Brain pericyte (primary cell): ENCODE measurements at places on chromosomes 4 and X.

DNA sequence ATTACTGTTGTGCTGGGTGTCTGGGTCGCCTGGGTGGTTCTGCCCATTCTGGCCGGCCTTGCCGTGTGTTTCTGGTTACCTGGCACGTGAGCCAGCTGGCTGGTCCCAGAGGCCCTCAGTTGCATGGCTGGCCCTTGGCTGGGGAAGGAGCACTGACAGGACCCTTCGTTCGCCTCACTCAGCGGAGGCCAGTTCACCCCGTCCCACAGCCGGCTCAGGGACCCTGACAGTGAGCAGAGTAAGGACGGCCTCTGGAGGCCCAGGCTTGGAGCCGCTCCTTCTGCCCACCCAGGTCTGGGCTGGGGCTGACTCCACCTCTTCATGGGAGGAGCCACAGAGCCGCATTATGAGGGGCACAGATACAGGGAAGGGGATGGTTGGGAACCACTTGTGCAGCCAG lies 20.3 kb upstream of the HGFAC start:
- no peak for DNase-seq

DNA sequence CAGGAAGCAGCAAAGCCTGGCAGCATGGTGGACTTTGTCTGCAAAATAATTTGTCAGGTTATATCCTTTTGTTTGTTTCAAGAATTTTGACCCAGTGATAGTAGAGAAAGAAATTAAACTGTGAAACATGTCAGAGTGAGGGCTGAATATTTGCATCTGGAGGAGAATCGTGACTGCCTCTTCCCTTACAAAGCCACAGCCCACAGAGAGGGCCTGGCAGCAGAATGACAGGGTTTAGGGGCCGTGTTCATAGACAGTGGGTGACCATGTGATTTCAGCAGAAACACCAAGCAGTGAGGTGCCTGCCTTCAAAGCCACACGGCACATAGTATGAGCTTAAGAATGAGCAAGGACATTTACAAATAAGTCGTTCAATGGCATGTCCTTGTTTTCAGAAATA lies 24.4 kb upstream of the PLAC8 start:
- no peak for DNase-seq

GRCh38 chr4:48297256-48297846 lies 27.7 kb upstream of the TEC start:
- DNase-seq = no peak

- DNase-seq = no peak
Measured at GRCh38 chrX:1734806-1735205, 119.9 kb downstream of the ASMT start.

DNA sequence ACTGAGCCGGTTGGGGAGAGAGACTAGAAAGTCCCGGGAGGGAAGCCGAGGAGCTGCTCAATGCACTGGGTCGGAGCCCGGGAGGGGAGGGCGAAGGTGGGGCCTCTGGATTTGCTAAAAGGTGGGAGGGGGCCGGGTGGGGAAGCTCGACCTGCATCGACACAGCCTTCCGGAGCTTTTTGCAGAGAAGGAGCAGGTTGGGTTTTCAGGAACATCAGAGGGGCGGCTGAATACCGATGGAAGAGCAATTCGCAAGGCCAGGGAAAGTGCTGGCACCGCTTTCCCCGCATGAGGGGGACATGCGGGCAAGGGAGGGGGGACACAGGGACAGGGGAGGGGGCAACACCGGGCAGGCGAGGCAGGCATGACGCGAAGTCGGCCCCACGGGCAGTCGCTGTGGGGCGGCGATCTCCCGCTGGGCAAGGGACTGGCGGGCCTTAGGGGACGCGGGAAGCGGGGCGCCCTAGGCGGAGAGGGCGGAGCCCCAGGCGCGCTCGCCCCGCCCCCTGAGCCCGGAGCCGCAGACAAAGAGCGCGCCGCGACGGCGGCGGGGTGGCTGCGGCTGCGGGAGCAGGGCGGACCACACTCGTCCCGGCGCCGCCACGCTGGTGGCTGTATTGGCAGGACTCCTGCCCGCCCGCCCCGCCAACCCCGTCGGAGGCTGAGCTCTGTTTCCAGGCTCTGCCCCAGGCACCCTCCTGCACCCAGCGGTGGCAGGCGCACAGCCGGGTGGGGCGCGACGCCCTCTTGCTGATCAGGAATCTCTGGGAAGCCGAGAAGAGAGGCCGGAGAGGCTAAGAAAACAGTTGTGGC lies 11.6 kb downstream of the PDZD4 start:
- DNase-seq = no peak

DNA sequence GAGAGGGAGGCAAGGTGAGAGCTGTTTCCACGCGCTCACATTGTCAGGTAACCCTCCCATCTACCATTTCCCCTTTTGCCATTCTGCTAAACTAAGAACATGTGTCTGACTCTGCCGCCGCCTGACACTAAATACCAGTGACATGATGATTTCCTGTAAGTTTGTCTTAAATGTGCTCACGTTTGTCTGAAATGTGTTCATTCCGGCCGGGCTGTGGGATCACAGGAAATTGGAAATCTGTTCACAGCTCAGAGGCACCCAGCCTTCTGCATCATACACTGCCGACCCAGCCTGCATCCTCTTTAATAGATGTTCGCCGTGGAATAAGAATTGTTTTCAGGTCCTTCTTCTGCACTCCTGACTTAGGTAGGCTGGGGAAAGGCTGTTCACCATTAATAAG lies 336.2 kb upstream of the PPARGC1A start:
- no peak for DNase-seq

GRCh38 chrX:30702736-30703135 lies 49.5 kb downstream of the GK start:
- no peak for DNase-seq

DNA sequence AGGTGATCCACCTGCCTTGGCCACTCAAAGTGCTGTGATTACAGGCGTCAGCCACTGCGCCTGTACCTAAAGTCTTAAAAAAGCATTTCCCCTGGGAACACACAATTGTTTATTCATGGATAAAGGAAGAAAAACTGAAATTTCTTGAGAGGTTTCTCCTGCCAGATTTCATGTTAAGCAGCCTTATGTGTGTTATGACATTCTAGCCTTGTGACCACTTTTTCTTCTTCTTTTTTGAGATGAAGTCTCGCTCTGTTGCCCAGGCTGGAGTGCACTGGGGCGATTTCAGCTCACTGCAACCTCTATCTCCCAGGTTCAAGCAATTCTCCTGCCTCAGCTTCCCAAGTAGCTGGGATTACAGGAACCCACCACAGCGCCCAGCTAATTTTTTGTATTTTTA lies 57.8 kb upstream of the PLAC8 start:
- DNase-seq = no peak

DNA sequence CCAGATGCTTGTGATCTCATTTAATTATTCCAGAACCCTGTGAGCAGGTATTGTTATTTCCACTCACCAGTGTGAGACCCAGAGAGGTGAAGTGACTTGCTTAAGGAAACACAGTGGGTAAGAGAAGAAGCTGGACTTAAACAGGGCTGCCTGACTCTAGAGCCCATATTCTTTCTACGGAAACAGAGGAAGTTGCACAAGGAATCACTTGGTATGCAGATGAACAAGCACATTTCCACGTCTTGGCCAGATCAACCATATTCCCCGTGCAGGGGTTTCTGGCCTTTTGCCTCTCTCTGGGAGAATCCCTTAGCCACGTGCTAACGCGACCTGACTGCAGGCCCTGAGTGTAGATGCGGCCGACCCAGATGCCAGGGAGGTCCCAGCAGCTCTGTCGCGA lies 195.5 kb upstream of the ATP6AP2 start:
- DNase-seq = no peak

- DNase-seq = no peak
Measured at GRCh38 chr4:11165052-11165451, 263.6 kb downstream of the HS3ST1 start.

DNA sequence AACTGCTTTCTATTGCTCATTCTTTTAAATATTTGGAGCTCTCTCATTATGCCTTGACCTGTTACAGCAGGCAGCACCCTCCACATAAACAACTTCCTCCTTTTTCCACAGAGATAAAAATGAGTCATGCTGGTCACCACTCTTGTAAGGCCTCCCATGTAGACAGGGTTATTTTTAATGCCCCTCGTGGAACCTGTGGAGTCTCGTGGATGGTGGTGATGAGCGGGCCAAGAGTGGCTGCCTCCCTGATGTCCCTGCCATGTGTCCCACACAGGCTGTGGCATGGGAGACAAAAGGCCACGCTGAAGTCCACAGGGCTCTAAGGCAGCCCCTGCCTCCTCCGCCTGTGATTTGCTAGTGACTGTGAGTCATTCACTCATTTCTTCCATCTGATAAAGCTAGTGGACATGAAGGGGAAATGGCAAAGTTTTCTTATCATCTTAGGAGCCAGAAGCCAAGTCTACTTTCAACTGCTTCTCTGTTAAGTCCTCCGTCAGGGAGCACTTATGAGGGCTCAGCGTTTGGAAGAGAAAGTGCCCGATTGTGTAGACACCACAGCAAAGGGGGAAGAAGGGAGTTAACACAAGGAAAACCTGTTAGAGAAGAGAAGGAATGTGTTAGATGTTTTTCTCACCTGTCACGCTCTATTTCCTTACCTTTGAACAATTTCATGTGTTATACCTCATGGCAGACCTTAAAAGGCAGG lies 121.6 kb upstream of the FAT1 start:
- no peak for DNase-seq

- no peak for DNase-seq
Measured at GRCh38 chr4:77308843-77309242, 151.8 kb downstream of the CCNG2 start.

- DNase-seq = no peak
Measured at GRCh38 chr4:105296672-105297071, 150.0 kb downstream of the TET2 start.

GRCh38 chr4:82053396-82053795 lies 320.4 kb downstream of the HNRNPD start:
- DNase-seq = no peak
